ENCODE measurements at places on chromosomes 2 and 18.

- DNase-seq = peak; percentile 45
Observed at GRCh38 chr2:7427293-7428060, 510.3 kb downstream of the RNF144A start.

GRCh38 chr2:54665436-54665856 is 58.0 kb upstream of the EML6 start:
- peak; percentile 57 for DNase-seq

DNA sequence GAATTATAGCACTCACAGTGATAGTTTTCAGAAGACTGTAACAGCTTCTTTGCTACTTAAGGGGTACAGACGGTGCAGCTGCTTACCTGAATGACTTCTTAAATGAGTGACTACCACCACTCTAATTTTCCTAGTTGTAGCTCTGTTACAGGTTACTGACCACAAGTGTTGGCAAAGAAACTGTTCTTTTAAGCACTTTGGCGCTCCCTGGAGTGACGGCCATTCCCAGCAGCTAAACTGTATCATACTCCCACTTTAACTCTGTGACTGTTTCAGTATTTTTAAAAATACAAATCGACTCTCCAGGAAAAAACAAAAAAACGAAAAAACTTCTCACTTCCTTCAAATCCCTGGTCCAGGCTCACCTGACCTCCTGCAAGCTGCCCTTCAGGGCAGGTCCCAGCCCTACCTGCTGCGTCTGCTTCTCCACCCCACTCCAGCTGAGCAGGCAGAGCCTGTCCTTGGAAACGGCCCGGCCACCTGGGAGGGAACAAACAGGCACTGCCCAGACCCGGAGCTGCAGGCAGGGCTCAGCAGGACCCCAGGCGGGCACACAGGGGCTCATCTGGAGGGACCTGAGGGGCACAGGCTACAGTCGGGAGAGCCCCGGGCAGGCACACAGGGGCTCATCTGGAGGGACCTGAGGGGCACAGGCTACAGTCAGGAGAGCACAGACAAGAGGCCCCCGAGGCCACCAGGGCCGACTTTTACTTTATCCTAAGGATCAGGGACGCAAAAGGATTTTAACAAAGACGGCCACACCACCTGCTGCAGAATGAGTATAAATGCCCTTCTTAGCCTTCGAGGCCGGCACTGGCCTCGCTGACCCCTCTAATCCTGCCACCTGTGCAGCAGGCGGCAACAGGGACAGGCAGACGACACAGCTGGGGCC is 24.5 kb downstream of the SLC66A2 start:
- DNase-seq = no peak

GRCh38 chr2:123958011-123958410 is 67.1 kb upstream of the CNTNAP5 start:
- no peak for DNase-seq

- no peak for DNase-seq
Observed at GRCh38 chr2:149056541-149057255, 18.2 kb downstream of the LYPD6B start.

- DNase-seq = no peak
Observed at GRCh38 chr2:172333235-172333977, 94.0 kb upstream of the ITGA6 start.

DNA sequence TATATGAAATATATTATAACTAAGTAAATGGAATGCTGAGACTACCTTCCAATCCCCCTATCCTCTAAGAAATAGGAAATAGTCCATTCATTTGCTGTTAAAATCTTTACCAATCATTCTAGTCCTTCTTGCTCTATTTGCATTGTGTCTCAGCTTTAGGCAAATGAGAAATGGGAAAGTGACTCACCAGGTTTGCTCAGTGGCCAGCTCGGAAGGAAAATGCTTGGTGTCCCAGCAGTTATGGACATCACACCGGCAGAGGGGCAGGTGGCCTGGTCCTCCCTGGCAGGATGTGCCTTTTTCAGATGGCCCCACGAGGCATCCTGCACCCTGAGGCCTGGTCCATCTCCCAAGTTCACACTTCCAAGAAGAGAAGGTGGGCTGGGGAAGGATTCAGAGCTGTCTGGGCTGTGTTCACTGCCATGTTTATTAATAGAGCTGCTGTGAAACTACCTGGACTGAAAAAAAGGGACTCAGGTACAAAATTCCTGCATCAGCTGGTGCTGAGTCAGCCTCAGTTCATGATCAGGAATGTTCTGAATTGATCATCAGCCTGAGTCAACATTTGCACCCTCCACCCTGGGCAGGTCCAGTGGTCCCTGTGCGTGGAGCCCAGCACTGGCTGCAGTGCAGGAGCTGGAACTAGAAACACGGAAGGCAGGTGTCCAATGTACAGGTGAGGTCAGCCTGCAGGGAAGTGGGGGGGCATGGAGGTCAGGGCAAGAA is 60.1 kb upstream of the ARL4C start:
- peak; percentile 33 for DNase-seq

GRCh38 chr18:51361130-51361860 is 163.8 kb upstream of the MEX3C start:
- DNase-seq = no peak

- no peak for DNase-seq
Observed at GRCh38 chr2:131046028-131046917, 47.0 kb downstream of the FAM168B start.

GRCh38 chr18:36582988-36583745 is 245.6 kb downstream of the TPGS2 start:
- no peak for DNase-seq

DNA sequence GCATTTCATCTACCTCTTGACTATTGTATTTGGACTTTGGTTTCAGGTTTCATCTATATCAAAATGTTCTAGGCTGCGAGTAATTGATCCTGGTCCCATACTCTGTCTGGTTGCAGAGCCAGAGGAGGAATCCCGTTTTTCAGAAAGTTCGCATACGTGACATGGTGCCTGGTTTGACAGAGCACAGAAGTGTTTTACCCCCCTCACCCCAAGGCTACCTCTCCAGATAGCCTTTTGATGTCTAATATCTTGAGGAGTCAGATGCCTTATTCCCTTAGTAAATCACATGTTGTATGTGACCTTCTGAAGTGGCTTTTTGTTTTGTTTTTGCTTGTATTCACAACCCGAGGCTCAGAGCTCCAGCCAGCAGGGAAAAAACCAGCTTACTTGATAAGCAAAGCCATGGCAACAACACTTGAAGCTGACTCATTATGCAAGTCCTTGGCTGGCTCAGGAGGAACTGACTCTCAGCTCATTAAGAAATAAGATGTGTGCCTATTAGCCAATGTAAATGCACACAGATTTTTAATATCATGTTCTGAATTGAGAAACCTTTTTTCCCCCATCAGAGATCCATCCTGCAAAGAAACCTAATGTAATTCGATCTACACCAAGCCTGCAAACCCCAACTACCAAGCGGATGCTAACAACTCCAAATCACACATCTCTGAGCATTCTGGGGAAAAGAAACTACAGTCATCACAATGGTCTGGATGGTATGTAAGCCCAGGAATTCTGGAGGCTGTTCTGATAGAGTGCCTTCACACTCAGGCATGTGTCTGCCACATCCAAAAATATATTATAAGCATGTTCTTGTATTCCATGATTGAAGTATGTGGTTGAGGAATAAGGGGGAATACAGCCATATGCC is 41.4 kb downstream of the OXER1 start:
- DNase-seq = peak; percentile 50

DNA sequence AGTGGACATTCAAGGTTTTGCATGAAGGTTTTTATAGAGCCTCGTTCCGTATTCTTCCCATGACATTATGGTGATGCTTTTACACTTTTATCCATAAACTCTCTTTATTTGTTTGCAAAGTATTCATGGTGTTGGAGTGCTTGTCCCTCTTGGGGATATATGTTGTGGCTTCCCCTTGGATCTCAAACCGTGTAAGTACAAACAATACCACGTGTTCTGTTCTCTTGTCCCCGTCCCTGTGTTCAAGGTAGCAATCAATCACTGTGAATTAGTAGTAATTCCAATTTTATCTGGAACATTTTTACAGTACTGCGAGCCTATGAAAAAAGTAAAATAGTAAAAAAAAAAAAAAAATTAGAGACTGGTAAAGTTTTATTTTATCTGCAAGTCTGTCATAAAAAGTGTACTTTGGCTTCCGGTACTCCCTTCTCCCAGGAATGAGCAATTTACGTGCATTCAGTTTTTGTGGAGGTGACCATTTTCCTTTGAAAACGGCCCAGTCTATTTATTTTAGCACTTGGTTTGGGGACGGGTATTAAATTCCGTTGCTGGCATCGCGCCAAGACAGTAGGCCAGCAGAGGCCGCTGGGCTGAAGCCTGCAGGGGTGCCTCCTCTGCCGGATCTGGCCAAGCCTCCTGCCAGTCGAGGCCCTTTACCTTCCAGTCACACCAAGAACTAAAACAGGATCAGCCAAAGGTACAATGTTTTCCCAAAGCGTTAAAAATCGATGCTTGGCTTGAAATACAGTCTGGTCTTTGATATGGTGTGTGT is 175.7 kb downstream of the SOCS6 start:
- peak; percentile 75 for DNase-seq

DNA sequence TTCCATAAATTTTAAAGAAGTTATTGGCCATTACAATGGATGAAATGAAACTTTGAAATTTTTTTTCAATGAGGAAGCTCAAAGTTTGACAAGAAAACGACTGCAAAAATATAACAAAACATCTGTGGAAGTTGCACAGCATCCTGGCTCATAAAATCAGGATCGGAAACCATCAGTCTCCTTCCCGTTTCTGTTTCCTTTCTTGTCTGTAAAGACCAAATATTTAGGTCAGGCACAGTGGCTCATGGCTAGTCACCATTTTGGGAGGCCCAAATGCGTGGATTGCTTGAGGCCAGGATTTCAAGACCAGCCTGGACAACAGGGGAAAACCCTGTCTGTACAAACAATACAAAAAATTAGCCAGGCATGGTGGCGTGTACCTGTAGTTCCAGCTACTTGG is 27.6 kb upstream of the SSB start:
- DNase-seq = no peak

GRCh38 chr2:98778151-98778550 is 47.2 kb upstream of the MGAT4A start:
- DNase-seq = no peak

DNA sequence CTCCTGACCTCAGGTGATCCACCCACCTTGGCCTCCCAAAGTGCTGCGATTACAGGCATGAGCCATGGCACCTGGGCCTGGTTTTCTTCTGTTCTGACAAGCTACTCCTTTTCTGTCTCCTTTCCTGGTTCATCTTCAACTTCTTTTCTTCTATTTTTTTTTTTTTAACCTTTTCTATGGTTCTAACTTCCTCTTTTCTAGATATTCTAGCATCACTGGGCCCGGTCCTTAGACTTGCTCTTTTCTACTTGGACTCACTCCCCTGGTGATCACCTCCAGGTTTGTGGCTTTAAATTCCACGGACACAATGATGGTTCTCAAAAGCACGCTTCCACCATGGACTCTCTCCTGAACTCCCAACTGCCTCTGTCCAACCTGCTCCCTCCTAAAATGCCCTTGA is 2.0 kb downstream of the EIF2AK2 start:
- DNase-seq = no peak

Data from EL (cell line).